HFFc6 (cell line): ENCODE measurements at places on chromosomes 11 and 22. TPM values are rescaled to one million over a fixed set of nuclear protein-coding genes. Genes with fewer than 3 reads are reported as not detected.

The LAYN gene
- 76.4 to 134 TPM (median 119 TPM) in 3 replicates for total RNA-seq

The TM7SF2 gene
- 5.4 and 5.5 TPM in 2 replicates for total RNA-seq

The SLC7A4 gene
- not detected in 3 replicates for total RNA-seq

The NXPE1 gene
- total RNA-seq = not detected in 2 replicates

DNA sequence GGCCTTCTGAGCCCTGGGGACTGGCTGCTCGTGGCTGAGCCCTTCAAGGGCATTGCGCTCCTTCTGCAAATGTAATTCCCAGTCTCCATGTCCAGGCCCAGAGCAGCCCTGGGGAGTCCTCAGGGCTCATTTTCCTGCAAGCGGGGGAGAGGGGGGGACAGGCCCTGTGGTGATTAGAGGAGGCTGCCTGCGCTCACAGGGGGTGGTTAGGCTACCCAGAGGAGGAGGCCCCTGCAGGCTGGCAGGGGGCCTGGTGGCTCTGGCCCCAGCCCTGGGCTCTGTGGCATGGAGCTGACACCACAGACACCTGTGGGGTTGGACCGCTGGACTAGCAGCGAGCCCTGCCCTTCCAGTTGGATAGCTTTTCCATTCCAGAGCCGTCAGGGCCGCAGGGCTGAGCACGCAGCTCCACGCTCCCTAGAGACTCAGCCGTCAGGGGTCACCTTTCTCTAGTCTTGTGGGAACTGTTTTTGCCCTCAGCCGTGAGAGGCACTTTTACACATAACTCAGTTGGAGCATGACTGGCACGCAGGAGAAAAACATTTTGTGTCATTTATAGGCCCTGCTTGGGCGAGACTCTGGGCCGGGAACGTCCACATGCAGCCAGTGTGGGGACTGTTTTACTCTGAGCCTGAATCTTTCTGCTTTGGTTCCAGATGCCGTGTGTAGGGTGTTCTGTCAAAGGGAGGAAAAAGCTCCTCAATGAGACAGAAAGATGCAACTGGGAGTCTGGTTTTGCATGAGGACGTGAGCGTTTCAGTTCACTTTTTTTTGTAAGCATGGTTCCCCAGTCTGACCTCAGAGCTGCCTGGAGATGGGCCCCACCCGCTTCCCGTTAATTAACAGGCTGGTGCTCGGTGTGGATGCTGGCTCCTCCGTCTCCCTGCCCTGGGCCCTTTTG is 58.1 kb downstream of the LRP5 start:
- peaks cover 21% of the 10 kb centered on the region for H3K4me1 ChIP-seq
- peaks cover 5% of the 10 kb centered on the region; the same call in 1 of the 2 replicates for H3K36me3 ChIP-seq
- DNase-seq = no peak
- no peak overlapping the region for H3K27ac ChIP-seq
- H3K27me3 ChIP-seq = peaks cover 17% of the 10 kb centered on the region
- no peak overlapping the region for H3K4me3 ChIP-seq

DNA sequence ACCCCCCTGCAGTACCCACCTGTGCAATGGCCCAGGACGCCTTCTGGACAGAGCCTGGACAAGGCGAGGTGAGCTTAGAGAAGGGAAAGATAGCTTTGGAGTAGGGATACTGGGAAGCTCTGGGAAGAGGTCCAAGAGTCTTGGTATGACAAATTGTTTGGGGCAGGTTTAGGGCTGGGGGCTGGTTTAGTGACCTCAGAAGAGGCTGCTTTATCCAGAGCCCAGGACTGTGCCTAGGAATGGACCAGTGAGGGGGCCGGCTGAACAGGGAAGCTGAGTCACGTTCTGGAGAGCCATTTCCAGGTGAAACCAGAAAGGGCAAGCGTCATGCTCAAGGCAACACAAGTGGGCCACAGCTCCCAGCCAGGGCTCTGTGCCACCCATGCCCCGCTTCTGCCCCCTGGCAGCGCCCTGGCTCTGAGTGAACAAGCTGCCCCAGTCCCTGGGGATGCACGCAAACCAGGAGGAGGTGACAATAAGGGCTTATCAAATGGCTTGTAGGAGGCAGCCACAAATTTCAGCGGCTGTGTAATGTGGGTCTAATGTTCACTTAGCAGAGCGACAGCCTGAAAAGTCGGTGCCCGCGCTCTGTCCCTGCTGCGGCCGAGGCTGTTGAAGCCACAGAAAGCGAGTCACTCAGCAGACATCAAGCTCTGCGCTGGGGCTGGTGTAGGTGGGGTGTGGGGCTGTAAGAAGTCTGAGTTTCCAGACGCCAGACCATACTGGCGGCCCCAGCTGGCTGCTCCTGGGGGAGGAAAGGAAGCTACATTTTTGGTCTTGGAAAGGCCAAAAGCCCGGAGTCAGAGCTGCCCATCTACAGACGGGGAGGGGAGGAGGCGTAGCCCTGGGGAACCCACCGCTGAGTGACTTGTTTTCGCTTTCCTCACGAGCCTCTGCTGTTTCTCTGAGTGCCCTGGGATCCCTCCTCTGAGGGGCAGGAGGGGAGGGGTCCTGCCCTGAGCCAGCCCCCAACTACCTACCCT is 18.3 kb upstream of the SYT7 start:
- no peak overlapping the region for H3K4me3 ChIP-seq
- peaks cover 26% of the 10 kb centered on the region for H3K4me1 ChIP-seq
- H3K27me3 ChIP-seq = peaks cover 40% of the 10 kb centered on the region
- H3K36me3 ChIP-seq = no peaks in the 10 kb centered on the region

DNA sequence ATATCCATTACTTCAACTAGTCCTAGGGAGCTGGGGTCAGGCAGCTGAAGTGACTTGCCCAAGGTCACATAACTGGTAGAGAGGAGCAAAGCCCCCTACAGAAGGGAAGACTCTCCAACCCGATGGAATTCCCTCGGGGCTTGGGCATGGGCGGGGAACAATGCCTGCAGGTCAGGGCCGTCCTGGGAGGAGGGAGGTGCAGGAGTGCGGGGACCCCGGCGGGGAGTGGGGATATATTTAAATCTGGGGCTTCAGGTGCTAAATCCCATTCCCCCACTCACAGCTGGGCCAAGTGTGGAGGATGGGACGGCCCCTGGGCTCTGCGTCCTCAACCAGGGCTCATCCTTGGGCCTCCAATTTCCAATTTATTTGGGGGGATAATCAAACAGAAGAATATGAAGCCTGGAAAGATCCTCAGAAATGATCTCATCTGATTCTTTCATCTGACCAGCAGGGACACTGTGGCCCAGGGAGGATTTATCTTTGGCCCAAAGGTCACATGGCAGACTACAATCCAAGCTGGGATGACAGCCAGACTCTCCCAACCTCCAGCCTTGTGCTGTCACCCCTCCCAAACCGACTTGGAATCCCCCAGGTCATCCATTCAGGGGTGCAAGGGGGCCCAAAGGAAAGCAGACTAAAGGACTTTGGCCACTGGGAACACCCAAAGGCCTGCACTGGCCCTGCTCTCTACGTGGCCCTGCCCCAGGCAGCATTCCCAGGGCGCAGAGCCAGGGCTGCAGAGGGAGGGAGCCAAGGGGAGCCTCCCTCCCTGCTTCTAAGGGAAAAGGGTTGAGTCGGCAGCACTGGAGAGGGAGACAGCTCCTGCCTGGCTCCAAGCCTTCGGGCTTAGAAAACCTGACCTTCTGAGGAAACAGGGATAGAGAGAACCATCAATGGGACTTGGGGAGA is 8.7 kb upstream of the C1QTNF6 start:
- DNase-seq = peak; percentile 88
- peak overlapping the region; percentile 9; the same call in 1 of the 2 replicates for H3K4me3 ChIP-seq

- no peaks in the 10 kb centered on the region for H3K4me1 ChIP-seq
- H3K27me3 ChIP-seq = no peaks in the 10 kb centered on the region
- H3K27ac ChIP-seq = no peak overlapping the region
- DNase-seq = peak; percentile 8
- H3K36me3 ChIP-seq = peaks cover 30% of the 10 kb centered on the region
These were observed 71.8 kb downstream of the XRRA1 start for GRCh38 chr11:74877132-74877531.

GRCh38 chr11:112290493-112290850 is 29.8 kb upstream of the PLET1 start:
- H3K27me3 ChIP-seq = peaks cover 1% of the 10 kb centered on the region
- no peaks in the 10 kb centered on the region for H3K36me3 ChIP-seq
- peak overlapping the region; percentile 74 for H3K27ac ChIP-seq

- H3K27ac ChIP-seq = 0 out of 2 replicates have a peak overlapping the region, but pooled peaks have one; percentile 20
- peaks cover 18% of the 10 kb centered on the region for H3K27me3 ChIP-seq
- H3K4me3 ChIP-seq = no peak overlapping the region
- no peaks in the 10 kb centered on the region for H3K36me3 ChIP-seq
These were observed 26.1 kb downstream of the GLYATL1 start for GRCh38 chr11:58965246-58965985.

GRCh38 chr11:129785383-129786111 is 30.1 kb upstream of the TMEM45B start:
- no peak overlapping the region for H3K4me3 ChIP-seq
- H3K27ac ChIP-seq = no peak overlapping the region
- H3K27me3 ChIP-seq = peaks cover 16% of the 10 kb centered on the region
- no peaks in the 10 kb centered on the region for H3K36me3 ChIP-seq
- H3K4me1 ChIP-seq = no peaks in the 10 kb centered on the region
- DNase-seq = no peak

DNA sequence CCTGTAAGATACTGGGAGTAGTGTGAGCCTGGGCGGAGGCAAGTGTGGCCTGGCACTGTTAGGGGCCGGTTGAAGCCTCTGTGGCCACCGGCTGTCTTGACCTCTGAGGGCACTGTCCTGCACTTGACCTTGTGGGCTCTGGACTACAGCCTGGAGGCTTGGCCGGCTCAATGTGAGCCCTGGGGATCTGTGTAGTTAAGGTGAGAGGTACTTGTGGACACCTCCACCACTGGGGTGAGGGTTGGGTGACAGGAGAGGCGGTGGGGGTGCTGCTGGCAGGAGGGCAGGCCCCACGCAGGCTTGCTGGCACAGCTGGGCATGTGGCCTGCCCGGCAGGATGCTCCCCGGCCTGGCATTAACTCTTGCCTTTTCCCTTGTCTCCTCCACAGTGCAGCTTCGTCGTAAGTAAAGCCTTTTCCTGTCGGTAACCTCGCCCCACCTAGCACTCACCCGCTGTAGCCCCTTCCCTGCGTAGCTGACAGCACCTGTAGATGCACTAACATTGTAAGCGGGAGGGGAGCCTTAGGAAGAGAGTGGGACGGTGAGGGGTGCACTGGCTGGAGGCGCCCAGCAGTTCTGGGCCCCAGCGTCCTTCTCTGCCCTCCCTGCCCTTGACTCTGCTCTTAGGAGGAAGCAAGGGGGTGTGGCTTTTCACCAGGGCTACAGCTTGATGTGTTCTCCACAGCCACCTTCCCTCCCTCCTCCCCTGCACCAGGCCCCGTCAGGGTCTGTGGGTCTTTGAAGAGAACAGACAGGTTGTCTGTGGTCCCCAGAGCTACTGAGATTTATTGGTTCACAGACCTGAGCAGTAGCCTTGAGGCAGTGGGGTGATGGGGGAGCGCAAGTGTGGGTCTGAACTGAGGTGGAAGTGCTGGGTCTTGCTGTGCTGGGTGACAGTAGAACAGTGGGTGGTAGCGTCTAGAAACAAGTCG is 17.6 kb downstream of the INCENP start:
- no peaks in the 10 kb centered on the region; the same call in 1 of the 2 replicates for H3K27me3 ChIP-seq
- DNase-seq = no peak
- H3K36me3 ChIP-seq = peaks cover 5% of the 10 kb centered on the region
- no peak overlapping the region for H3K4me3 ChIP-seq

- H3K36me3 ChIP-seq = peaks cover 41% of the 10 kb centered on the region
- H3K27me3 ChIP-seq = peaks cover 4% of the 10 kb centered on the region
- peak; percentile 37 for DNase-seq
- H3K4me3 ChIP-seq = peak overlapping the region; percentile 61
These were observed 71.2 kb downstream of the KIRREL3 start for GRCh38 chr11:126929179-126930061.

GRCh38 chr11:693415-693831 is 1.6 kb downstream of the DEAF1 start:
- peaks cover 3% of the 10 kb centered on the region for H3K27me3 ChIP-seq
- H3K4me1 ChIP-seq = peaks cover 42% of the 10 kb centered on the region
- H3K36me3 ChIP-seq = peaks cover 7% of the 10 kb centered on the region; the same call in 1 of the 2 replicates
- no peak for DNase-seq
- peak overlapping the region; percentile 84 for H3K4me3 ChIP-seq

DNA sequence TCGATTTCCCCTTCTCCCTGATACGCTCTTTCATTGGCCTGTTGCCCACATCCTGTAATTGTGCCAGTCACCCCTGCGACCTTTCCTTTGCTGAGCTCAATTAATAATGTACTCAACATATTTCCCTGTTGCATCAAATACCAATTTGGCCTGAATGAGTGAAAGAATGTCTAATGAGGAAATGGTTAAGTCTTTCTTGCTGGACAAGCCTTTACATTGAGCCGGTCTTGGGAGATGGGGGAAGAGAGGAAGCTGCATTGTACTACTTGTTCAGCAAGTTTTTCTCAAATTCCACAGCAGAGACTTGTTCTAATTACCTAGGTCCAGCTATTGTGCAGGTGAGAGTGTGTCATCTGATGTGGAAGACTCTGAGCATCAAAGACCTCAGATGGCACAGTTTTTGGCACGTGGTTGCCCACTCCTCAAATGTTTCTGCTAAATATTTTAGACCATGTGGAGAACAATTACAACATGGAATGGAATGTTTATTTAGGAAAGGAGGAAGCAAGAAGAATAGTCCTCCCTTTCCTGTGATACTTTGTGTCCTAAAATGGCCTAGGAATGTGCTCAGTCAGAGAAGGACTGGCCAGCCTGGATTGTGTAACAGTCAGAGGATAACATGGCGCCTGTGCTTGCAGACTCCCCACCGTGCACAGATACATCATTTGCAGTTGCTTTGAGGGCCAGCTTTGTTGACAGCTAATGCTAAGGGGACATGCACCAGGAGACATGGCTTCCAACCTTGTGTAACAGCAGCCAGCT is 129.5 kb upstream of the E2F8 start:
- H3K4me3 ChIP-seq = 0 out of 2 replicates have a peak overlapping the region, but pooled peaks have one; percentile 18
- DNase-seq = no peak
- H3K36me3 ChIP-seq = no peaks in the 10 kb centered on the region

- peaks cover 39% of the 10 kb centered on the region for H3K27me3 ChIP-seq
- H3K4me1 ChIP-seq = no peaks in the 10 kb centered on the region
- H3K4me3 ChIP-seq = no peak overlapping the region
- H3K36me3 ChIP-seq = no peaks in the 10 kb centered on the region
- H3K27ac ChIP-seq = no peak overlapping the region
These were observed 55.5 kb downstream of the CSNK2A3 start for GRCh38 chr11:11297578-11297977.

DNA sequence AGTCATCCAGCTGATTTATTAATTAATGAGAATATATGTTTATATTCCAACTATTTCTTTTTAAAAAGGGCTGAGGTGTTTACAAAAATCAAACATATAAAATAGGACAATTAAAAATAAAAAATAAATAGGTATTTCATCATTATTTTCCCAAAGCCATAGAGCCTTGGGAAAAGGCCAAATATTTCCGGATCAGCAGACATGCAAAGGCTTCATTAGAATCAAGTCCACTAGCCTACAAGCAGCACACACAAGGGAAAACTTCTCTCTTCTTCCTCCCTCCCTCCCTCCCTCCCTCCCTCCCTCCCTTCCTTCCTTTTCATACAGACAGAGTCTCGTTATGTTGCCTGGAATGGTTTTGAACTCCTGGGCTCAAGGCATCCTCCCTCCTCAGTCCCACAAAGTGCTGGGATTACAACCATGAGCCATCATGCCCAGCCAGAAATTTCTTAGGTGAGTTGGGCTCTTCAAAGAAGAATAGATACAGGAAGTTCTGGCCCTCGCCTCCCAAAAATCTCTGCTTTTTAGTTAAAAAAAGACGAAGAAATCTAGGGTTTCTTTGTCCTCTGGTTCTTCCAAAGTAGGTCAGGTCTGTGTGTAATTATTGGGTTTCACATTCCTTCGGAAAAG is 121.2 kb downstream of the SIK3 start:
- no peaks in the 10 kb centered on the region for H3K27me3 ChIP-seq
- H3K4me1 ChIP-seq = peaks cover 16% of the 10 kb centered on the region
- 0 out of 2 replicates have a peak, but pooled peaks cover 4% of the 10 kb centered on the region for H3K36me3 ChIP-seq
- H3K27ac ChIP-seq = no peak overlapping the region

- DNase-seq = no peak
- H3K27me3 ChIP-seq = peaks cover 6% of the 10 kb centered on the region
- H3K27ac ChIP-seq = peak within 1 kb of the TSS; percentile 70
These were observed at the start of gene SH3BP1 for GRCh38 chr22:37639070-37639760. Gene SH3BP1 (plus strand): TSS chr22:37639669. CDS start chr22:37639788, 119 bp downstream.

- H3K36me3 ChIP-seq = peaks cover 61% of the 10 kb centered on the region
- peaks cover 1% of the 10 kb centered on the region; the same call in 1 of the 2 replicates for H3K27me3 ChIP-seq
- H3K27ac ChIP-seq = peak overlapping the region; percentile 73
These were observed 5.2 kb downstream of the DDB1 start for GRCh38 chr11:61327669-61328071.
